ENCODE measurements at places on chromosomes 3 and 15.
A peak's percentile ranks its signal among the peaks of the same experiment; 100 is the strongest.

- no peak for DNase-seq
Observed at GRCh38 chr3:190340071-190340470, 17.8 kb upstream of the CLDN1 start.

DNA sequence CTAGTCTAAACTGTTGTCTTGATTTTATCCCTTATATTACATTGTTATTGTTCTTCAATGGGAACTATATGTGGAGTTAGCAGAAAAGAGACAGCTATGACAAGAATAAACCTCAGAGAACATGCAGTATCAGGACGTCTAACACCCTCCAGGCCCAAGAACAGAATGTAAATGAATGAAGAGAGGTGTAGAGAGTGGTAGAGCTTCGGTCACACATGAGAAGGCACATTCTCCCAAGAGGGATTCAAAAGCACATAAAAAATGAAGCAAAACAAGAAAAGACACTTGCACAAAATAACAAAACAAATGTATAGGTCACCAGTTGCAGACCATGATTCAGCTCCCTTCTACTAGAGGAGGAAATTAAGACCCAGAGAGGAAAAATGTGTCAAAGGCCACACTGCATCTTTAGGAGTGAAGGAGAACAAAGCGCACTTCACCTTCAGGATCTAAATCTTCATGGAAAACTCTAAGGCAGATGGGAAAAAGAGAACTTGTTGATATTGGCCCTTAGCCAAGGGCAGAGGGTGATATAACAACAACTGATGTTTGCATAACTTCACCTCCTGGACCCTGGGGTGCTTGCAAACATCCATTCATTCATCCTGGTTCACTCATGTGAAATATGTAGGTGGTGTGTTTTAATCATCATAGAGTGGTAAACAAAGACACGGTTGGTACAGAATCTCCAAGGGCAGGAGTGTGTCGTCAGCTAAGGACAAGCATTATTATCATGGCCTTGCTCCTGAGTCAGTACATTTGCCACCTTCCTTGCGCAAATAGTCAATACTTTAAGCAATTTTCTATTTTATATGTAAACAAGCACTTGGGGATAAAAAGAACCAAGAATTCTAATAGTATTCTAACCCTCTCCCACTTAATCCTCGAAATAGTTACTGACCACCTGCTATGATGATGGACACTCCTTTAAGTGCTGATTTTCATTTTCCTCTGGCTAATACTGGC is 8.8 kb downstream of the NEK10 start:
- DNase-seq: peak; percentile 22

DNA sequence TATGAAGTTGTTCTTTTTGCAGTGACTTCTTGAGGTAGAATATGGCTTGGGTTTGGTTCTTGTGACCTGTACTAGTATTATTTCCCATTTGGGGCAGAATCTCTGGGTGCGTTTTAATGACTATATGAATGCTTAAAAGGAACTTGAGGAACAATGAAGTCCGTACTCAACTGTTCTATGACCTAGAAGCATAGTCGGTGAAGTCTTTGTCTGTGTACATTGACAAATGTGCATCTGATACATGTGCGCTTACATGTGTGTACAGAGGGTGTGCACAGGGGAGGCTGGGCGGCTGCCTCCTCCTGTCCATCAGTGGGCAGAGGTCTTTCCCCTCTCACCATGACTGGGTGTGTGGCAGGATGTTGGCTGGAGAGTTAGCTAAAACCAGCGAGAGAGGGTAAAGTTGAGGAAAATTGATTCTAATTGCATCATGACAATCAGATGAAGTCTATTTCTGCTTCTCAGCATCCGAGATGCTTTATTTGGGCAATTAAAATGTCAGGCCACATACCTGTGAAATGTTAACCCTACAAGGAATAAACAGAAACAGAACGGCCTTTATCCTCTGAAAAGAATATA is 1.0 kb upstream of the NR2F2 start:
- DNase-seq: no peak

DNA sequence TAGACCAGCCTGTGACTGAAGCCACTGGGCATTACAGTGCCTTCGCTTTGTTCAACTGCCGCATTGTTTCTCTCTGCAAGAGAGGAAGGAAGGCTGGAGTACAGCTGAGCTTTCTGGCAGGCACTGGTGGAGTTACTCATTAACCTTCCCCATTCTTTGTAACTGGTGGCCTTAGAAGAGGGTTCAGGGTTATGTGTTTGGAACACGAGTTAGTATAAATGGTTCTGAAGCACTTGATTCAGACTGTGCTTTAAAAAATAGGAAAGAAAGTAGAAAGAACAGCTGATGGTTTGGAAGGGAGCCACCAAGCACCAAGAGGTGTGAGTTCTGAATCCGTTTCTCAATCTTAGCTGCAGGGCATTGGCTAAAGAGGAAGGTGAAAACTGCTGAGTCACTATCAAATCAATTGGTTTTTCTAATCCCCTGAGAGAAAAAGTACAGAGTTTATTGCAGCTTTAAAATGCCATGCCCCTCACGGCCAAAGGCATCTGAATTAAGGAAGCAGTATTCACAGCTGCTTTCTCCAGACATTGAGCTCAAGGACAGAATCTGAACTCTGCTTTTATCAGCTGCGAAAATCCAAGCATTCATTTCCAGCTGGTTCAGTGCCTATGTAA is 3.6 kb downstream of the HGD start:
- DNase-seq: no peak

GRCh38 chr3:18369551-18370185 is 55.5 kb downstream of the SATB1 start:
- no peak for DNase-seq

DNA sequence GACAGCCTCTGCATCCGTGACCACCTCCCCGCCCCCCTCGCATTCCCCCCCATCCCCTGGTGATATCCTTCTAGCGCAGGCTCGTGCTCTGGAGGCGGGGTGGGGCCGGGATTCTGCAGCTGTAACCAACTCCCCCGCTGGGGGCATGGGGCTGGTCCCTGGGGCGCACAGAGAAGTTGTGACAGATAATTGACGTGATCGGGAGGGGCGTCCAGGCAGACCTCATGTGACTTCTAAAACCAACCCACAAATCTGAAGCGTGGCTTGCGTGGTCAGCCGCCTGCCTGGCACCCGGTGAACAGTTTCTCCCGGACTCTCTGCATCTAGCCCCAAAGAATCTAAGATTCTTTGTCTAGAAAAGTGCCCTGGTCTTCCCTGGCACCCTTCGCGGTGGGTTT is 100.6 kb upstream of the IGF1R start:
- no peak for DNase-seq

DNA sequence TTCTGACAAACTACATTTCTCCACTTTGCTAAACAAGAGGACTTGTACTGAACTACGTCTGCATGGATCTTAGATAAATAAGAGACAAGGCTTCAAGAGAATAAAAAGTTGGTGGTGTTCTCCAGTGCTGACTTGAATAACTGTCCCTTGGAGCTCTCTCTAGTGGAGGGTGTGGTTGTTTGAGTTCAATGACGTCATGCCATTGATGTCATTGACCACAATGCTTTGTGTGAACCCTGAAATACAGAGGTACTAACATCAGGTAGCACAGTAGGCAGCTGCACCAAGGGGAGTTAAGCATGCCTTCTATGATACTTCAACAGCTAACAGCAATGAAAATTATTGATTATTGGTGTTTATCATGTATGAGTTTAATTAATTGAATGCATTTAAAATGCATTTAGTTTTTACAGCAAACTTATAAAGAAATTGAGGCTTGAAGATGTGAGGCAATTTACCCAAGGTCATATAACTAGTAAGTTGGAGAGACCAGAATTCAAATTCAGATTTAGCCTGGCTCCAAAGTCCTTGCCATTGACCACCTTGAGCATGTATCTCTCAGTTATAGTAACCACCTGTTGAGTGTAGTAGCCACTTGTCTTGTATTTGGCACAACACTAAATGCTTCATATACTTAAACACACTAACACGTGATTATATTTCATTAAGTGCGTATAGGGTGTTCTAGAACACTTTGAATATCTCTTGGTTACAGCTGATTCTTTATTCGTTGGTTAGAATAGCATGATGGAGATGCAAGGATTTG is 126.0 kb upstream of the ANKRD28 start:
- DNase-seq: no peak

GRCh38 chr15:36370051-36370730 is 209.2 kb upstream of the CDIN1 start:
- no peak for DNase-seq

DNA sequence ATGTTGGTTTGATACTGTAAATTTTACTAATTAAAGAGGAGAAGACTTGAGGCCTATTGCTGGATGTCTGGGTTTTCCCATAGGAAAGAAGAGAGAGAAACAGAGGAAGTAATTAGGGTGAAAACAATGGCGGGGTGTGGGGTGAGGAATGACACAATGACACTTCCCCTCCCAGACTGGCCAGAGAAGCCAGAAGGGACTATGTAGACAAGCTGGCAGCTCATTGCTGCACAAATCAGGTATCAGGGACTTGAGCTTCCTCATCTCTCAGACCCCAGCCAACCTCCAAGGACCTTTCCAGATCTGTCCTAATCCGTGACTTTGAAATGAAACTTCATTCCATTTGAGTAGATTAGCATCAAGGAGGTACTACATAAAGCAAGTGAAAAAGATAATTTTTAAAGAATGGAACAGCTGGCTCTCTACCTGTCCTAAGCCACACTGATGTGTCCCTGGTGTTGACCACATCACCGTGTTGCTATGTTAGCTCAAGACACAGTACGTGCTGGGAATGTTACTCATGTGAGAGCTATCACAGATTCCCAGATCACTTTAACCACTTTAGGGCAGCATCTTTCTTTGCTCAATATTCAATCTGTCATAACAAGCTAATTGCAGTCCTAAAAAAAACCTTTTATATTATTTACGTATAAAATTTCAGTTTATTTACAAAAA is 22.2 kb downstream of the TMEM212 start:
- DNase-seq: no peak

GRCh38 chr3:41450416-41451231 is 251.3 kb downstream of the CTNNB1 start:
- no peak for DNase-seq

DNA sequence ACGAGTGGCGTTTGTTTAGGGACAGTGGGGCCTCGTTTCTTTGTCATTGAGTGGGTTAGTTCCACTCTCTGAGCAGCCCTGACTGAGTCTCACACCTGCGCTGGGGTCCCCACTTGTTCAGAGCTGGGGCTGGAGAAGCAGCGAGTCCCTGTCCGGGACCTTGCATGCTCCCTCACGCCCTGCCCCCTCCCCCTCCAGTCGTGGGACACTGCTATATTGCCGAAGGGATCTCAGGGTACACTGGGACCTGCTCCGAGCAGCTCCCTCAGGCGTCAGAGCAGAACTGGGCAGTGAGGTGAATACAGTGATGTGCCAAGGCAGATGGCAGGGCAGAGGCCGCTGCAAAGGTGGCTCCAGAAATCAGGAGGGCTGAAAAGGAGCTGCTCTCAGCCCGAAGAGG is 59.9 kb upstream of the KLF13 start:
- no peak for DNase-seq

GRCh38 chr15:75648156-75649000 is 666 bp downstream of the SNX33 start:
- DNase-seq: no peak

GRCh38 chr15:100536733-100537132 is 8.0 kb upstream of the CERS3 start:
- no peak for DNase-seq

- DNase-seq: no peak
Observed at GRCh38 chr3:5384557-5385236, 197.2 kb downstream of the EDEM1 start.

- DNase-seq: no peak
Observed at GRCh38 chr15:92914768-92915221, 14.7 kb downstream of the CHD2 start.

DNA sequence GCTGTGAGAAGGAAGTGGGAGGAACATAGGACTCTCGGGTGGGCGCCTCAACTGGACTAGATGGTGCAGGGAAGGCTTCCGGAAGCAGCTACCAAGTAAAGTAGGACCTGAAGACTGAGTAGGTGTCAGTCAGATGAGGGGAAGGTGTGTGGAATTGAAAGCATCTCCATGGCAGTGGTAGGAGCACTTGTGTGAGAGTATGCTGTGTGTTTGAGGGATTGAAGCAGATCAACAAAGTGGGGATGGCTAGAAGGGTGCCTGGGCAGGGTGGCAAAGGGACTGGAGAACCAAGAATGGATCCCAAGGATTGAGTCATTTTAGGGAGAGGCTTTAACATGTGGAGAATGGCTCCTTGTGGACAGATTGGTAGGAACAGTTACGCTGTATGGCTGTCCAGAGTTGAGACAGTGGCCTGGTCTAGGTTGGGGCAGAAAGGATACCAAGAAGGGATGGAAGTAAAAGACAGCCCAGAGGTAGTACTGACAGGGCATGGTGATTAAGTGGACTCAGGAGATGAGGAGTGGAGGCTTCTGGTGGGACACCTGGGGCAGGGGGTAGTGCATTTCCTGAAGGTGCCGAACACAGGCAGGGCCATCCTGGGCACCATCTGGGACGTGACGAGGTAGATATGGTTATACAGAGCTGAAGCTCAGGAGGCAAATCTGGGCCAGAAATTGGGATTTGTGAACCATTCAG is 1.5 kb downstream of the UQCC5 start:
- DNase-seq: no peak

GRCh38 chr15:50562735-50563640 is 16.5 kb upstream of the USP50 start:
- no peak for DNase-seq

DNA sequence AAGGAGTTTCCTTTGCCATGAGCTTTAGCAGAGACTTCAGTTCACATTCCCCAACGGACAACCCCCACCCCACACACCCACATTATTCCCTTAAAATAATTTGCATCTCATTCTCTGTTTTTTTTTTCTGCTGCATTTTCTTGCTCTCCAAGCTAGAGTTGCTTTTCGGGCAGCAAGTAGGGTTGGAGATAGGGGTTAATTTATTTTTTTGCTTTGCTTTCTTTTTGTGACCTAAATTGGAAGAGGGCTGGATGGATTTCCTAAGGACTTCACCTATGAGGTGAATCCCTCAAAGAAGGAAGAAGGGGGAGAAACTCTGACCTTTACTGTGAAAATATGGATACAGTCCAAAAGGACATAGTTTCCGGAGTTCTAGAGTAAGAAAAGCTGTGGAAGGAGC is 6.6 kb downstream of the SOX2 start:
- no peak for DNase-seq

DNA sequence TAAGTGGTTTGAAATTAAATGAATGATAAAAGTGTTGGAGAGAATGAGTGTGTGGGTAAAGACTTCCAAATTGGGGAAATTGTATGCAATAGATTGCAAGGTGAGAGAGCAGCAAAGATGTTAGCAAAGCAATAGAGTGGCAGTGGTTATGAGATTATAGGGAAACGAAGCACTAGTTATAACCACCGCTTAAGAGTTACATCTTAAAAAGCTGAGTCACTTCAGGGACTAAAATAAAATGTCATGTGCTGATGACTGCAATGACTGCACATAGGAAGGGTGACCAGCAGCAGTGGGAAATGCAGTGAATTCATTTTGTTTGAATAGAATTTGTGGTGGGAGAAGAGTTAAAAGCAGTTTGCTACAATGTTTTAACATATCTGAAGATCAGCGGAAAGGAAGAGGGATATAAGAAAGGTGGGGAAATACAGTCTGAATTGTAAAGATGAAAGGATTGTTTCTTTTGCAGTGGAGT is 127.3 kb downstream of the RAP2B start:
- no peak for DNase-seq

- no peak for DNase-seq
Observed at GRCh38 chr15:67820992-67821783, 4.1 kb upstream of the SKOR1 start.
